ENCODE measurements at places on chromosomes 16 and 17.

DNA sequence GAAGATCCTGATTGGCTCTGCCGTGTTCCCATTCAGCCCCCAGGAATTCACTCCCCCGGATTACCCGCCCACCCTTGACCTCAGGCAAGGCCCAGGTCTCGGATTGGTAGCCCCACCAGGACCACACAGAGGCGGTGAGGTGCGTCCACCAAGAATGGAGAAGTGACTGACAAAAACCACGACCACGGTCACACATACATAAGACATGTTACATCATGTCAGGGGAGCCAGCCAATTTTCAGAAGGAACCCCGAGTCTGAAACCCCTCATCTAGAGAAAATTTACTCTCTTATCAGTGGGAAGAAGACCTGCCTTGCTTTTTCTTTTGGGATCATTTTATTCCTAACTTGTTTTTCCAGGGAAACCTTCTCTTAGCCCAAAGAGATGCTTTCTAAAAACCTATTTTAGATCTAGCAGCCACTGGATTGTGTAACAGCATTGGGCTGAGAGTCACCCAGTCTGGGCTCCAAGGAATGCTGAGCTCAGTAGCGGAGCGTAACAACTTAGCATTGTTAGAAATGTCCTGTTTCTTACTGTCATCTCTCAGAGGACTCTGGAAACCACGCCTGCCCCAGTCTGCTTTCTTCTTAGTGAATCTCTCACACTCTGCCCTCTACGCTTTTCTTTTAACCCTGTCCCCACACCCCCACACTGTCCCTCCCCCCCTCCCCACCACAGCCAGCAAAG is 164.1 kb downstream of the CMIP start:
- no peak for DNase-seq

DNA sequence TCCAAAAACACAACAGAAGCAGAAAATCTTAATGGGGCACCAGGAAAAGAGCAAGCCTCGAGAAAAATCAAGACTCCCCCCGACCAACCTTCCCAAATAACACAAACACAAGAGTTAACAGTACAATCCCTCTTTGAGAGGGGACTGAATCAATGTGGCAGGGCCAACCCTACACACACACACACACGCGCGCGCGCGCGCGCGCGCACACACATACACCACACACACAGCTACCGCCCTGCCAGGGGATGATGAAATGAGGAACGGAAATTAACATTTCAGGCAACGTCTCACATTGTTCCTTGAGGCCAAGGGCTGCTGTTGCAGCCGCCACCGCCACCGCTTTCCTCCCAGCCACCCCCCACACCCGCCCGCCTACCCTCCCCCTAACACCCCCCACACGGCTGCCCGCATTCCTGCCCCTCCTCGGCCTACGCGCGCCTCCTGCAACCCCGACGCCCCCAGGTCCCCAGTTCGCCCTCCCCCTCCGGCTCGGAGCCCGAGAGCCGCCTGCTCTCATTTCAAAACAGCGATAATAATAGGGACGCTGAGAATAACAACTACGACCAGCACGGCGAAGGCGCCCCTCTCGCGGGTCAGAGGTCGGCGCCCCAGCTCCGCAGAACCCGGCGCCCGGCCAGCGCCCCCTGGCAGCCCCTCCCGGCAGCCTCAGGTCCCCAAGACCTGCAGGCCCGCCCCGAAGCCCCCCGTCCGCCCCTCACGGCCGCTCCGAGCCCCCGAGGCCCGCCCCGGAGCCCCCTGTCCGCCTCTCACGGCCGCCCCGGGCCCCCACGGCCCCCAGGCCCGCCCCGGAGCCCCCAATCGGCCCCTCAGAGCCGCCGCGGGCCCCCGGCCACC is 1.1 kb downstream of the ANKRD11 start:
- peak; percentile 75 for DNase-seq

- no peak for DNase-seq
Observed at GRCh38 chr17:57461082-57461481, 204.8 kb downstream of the MSI2 start.

DNA sequence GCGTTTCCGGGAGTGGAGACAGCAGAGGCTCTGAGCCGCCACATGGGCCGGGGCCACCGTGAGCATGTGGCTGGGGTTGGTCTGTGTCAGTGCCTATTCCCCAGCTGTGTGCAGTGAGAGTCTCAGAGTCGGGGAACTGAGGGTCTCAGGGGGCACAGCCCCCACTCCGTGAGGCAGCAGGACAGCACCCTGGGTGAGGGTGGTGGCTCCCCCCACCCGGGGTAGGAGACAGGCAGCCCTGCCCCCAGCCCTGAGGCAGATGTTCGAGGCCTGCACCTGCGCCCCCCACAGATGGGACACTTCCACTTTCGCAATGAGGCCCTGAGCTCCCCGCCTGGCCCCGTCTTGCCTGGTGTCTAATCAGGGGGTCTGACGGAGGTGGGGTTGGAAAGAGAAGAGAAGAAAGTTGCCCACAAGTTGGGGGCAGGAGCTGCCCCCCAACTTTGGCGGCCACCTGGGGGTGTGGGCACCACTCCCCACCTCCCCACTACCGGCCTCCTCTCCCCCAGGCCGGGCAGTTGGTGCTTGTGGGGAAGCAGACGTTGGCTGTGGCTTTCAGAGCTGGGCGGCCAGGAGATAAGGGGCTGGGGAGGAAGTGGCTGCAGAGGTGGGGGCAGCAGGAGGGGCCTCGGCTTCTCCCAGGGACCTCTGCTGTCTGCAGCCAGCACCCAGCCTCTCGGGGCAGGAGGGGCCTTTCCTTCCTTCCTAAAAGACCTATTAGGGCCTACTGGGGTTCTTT is 1.8 kb upstream of the CBFA2T3 start:
- DNase-seq: no peak

DNA sequence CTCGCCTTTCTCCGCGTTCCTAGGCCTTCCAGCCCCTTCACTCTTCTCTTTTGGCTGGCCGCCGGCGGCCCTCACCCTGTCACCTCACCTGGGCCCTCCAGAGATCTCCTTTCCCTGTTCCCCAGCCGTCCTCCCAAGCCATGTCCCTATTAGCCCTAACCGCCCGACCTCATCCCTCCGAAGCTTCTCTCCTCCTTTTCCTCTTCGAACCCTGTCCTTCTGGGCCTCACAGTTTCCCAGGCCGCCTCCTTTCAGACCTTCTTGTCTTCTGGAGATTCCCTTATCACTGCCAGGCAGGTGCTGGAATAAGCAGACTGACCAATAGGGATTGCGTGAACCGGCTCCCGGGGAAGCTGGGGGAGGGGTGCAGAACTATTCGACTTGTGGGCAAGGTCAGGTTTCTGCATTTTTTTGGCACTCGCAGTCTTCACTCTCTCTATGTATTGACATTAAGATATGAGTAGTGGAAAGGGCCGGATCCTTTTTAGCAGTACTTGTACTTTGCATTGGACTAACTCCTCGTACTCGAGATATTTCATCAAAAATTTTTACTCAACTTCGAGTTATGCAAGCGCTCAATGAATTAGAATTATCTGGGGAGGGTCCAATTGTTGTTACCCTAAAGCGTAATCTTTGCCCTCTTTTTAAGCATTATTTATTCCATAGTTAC is 690 bp downstream of the RHOT1 start:
- DNase-seq: no peak

- DNase-seq: no peak
Observed at GRCh38 chr17:67132366-67132765, 88.0 kb downstream of the CACNG1 start.

DNA sequence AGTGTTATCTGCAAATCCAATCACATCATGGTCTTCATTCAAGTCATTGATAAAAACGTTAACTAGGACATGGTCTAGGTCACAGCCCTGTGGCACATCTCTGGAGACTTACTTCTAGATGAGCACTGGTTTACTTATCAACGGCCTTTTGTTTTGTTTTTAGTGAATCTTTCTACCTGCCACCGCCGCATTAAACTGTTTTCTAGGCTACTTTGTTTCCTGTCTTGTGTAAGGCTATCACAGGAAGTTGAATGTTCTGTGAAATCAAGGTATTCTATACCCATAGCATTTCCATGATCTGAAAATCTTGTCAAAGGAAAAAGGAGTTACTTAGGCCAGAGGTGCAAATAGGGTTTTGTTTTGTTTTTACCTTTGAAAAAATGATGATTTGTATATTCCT is 26.9 kb downstream of the SOCS3 start:
- no peak for DNase-seq

DNA sequence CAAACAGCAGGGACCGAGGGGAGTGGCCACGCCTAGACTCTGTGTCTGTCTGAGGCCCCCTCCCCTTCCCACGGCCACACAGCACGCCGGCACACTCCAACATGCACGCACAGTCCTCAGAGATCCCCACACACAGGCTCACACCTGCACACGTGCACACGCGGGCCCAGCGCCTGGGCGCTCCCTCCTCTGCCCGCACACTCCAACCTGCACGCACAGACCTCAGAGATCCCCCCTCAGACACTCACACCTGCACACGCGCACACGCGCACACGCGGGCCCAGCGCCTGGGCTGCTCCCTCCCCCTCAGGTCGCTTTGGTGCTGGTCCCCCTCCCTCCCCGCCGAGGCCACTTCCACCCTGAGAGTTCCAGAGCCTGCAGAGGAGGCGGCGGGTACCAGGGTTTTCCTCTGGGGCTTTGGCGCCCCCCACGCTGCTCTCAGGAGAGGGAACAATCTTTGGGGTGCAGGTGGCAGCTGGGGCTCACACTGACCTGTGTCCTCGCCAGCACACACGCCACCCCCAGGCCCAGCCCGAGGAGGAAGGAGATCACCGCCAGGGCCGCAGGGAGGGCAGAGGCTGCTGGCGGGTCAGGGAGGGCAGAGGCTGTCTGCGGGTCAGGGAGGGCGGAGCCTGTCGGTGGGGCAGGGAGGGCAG is 1.6 kb downstream of the CD7 start:
- DNase-seq: no peak

- DNase-seq: no peak
Observed at GRCh38 chr17:4074831-4075495, 67.9 kb downstream of the ZZEF1 start.

- peak; percentile 38 for DNase-seq
Observed at GRCh38 chr17:28901866-28902818, 737 bp downstream of the DHRS13 start.

DNA sequence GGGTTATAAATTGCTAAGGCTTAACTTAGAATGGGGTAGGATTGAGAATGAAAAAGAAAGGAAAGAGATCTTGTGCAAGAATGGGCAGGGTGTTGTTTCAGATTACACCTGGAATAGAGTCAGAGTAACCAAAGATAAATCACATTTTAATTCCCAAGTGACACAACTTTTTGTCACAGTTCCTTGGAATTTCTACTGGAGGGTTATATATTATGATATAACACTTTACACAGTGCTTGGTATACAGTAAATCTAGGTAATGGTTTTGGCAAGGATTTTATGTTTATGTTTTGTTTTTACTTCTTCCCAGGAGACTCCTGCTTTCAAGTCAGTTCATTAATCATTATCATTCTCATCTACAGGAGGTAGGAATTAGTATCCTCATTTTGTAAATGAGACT is 115.7 kb upstream of the KCNJ16 start:
- no peak for DNase-seq

DNA sequence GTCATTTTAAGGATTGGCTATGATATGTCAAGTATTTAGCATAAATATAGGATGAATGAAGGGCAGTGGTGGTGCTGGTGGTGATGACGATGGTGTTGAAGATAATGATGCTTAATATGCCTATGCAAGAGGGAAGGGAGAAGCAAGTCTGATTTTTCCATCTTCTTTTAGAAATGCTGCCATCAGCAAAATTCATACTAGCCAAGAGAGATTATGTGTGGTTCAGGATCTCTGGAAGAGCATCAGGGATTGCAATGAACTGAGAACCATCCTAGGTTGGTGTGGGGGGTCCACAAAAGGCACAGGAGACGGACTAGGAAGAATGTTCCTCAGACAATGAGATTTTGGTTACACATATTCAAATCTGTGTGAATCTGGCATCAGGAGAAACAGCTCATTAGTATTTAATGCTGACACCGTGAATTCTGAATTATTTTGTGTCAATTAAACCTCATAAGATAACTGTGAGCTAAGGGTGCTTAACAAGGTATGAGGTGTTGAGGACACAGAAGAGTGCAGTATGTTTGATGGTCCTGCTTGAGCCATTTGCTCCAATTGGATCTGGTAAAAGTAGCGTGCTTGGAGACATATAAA is 1120.8 kb upstream of the GOT2 start:
- no peak for DNase-seq

GRCh38 chr17:77382966-77383612 is 242.3 kb downstream of the SEC14L1 start:
- DNase-seq: no peak

DNA sequence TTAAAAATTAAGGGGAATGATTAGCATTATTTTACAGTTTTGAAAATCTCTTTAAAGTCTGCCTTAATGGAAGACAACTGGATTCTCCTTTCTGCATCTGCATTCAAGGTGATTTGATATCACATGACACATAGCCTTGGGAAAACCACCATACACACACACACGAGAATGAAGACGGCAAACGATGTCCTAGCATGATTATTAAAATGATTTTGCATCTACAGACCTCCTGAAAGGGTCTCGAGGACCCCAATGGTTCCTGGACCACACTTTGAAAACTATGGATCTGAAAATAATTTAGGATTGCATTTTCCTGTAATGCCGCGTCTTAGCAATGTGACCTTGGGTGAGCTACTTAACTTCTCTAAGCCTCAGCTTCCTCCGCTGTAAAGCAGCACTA is 11.8 kb upstream of the CHST4 start:
- no peak for DNase-seq

DNA sequence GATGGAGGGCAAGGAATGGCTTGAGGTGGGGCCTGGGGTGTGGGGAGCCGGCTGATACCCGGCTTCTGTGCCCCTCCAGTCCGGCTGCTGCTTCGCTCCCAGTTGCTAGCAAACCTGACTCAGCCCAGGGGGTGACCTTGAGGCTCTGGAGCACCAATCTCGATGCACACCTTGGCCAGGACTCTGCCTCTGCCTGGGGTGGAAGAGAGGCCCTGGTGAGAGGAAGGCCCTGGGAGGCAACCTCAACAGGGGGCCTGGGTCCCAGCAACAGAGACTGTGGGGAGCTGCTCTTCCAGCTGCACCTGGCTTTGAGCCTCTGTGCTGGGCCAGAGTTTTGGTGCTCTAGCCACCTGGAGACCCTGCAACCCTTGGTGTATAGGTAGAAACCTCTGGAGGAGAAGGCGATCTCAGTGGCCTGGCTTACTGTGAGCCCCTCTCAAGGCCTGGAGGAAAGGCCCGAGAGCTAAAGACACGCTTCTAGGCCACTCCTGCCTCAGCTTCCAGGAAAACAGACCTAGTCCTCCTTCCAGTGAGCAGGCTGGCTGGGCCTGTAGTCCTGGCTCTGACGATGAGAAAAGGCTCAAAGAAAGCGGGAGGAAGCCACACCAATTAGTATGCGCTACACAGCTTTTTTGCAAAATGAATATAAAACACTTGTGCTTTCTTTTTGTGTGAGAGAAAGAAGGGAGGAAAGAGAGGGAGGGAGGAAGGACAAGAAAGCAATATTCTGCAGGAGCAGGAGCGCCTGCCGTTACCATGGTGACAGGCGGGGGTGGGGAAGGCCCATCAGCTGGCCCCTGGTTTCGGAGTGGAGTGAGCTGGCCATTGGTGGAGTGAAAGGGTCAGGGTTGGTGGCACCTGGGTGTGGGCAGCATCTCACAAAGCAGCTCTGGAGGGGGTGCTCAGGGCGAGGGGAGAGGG is 51.0 kb downstream of the VAC14 start:
- no peak for DNase-seq

- DNase-seq: no peak
Observed at GRCh38 chr17:11900041-11900476, 97.2 kb downstream of the ZNF18 start.

All from T follicular helper cell (primary cell).